ENCODE measurements at places on chromosomes 11 and 22. TPM values are rescaled to one million over a fixed set of nuclear protein-coding genes. Genes with fewer than 3 reads are reported as not detected.

The MMP27 gene
- not detected for total RNA-seq

DNA sequence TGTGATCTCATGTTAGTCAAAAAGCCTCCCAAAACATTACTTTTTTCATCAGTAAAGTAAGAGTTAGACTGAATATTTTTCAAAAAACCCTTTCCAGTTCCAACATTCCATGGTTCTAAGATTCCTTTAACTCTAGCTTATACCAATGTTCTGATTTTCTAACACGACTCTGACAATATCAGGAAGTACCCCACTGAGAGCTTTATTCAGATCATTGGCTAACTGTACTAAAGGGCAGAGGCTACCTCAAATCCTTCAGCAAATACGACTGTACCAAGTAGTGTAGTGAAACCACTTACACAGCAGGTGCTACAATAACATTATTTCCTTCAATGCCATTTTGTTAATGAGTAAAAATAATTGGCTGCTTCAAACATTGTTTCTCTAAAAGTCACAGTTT lies 213.4 kb upstream of the PITPNB start:
- no peak for DNase-seq

The CEP164 gene
- 9.0 TPM for total RNA-seq

DNA sequence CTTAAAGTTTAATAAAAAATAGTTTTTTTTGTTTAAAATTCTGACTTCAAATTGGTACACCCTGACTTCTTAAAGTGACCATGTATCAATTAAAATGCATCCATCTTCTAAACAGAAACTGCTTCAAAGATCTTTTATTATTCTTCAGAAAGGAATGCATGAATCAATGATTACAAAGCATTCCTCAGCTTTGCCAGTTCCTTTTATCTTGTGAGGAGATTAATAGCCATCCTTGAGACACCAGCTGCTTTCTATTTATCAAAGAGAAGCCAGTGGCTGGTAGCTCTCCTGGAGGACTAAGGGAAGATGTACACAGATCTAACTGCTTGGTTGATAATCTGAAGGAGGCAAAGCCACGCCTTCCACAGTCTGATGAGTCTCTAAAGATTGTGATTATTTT lies 2222.5 kb downstream of the LRRC4C start:
- no peak for DNase-seq

DNA sequence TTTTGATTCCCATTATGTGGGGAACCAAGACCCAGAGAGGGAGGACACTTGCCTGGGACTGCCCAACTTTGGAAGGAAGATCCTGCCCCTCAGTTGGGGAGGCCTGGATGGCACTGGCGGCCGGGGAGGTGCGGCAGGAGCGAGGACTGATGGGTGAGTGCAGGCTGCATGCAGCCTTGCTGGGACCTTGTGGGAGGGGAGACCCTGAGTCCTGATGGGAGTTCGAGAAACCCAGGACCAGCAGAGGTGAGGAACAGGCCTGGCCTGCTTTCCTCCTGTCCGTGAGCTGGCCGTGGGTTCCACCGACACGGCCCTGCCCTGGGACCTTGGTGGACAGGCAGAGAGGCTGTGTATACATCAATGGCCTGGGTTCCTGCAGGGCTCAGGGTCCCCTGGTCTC lies 19.3 kb upstream of the SMIM38 start:
- no peak for DNase-seq

DNA sequence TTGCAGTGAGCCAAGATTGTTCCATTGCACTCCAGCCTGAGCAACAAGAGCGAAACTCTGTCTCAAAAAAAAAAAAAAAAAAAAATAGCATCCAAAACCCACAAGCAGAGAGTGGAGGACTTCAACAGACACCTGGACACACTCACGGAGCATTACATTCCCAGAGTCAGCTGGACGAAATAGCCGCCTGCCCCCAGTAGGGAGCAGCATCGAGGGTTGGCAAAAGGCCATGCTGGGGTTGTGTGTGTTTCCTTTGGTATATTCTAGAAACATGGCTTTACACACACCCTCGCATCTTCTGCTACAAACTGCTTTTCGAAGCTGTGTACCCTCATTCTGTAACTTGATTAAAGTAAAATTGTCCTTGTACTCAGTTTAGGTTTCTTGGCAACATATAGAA lies 5.3 kb downstream of the ADA2 start:
- peak; percentile 83 for DNase-seq

The SERPING1 gene
- 294 TPM for total RNA-seq

The TOLLIP gene
- 45.1 TPM for total RNA-seq

- no peak for DNase-seq
Observed at GRCh38 chr22:23382428-23383218, 197.5 kb downstream of the IGLL1 start.

All from right cardiac atrium (tissue), 5 donors.